ENCODE measurements at places on chromosomes 1 and 21.

GRCh38 chr1:183812686-183813569 is 8.0 kb downstream of the RGL1 start:
- DNase-seq, result no peak

- DNase-seq, result no peak
Observed at GRCh38 chr1:213017447-213018273, 2.0 kb upstream of the ANGEL2 start.

DNA sequence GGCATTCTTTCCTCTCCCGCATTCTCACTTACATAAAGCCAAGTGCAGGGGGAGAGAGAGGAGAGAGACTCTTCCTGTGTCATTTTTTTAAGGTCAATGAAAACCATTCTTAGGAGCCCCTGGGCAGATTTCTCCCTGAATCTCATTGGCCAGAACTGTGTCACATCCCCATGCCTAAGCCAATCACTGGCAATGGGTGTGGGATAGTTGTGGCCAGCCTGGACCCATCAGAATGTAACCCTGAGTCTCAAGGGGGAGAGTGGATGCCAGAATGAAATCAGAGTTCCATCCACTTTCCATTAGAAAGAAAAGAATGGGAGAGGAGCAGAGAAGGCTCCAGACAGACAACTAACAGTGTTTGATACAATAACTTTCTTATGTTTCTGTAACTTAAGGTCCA is 31.2 kb upstream of the COQ8A start:
- no peak for DNase-seq

DNA sequence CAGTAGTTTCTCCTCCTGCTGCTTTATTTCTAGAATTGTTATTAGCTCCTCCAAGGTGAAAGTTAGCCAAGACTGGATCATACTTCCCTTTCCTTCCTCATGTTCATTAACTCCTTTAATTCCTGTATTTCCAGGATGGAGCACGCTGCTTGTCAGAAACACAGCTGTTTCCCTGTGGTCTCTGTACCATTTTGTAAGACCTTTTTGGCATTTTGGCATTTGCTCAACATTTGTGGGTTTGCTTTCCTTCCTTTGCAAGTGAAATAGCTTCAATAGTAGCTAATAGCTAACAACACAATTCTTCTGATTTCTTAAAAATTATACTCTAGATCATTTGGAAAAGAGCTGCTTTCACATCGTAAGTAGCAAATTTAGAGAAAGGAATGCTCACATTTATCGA is 44.3 kb upstream of the HPDL start:
- no peak for DNase-seq

DNA sequence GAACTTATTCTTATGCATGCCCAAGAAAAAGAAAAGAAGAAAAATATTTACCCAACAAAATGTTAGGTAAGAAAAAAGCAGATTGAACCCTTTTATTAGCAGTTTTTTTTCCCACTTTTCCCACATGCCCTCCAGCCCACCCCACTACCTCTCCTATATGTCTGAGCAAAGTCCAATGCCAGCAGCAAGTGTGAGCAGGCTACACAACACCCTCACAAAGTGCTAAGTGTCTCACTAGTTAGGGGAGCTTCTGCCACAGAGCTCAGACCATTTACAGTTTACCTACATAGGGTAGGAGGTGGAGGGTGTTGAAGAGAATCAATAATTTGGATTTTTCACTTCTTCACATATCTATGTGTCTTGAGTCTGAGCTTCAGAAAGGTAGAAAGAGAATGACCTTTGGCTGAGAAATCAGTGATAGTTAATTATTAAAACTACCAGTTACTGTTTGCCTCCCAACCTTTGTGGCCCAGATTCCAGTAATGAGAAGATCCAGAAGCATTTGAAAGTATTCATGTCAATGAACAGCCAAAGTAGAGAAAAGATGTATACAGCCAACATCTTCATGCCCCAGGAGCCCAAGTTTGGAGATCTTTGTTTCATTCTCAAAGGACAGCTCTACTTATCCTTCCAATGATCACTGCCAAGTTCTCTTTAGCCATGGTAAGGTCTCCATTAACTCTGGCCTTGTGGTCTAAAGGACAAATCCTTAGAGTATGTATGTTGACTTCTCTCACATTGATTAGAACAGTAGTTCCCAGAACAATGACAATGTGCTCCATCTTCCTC is 26.2 kb downstream of the OR10J5 start:
- DNase-seq, result no peak

- DNase-seq, result no peak
Observed at GRCh38 chr1:4664606-4665005, 10.2 kb downstream of the AJAP1 start.

GRCh38 chr1:163055531-163055930 is 13.6 kb upstream of the RGS4 start:
- DNase-seq, result no peak

GRCh38 chr1:235206533-235207208 is 45.6 kb upstream of the RBM34 start:
- DNase-seq, result no peak

- DNase-seq, result no peak
Observed at GRCh38 chr1:164637461-164638375, 78.7 kb downstream of the PBX1 start.

GRCh38 chr1:200150721-200151120 is 123.2 kb downstream of the NR5A2 start:
- peak; percentile 34 for DNase-seq

GRCh38 chr1:1435106-1435903 is at the start of gene VWA1:
VWA1 (plus strand) TSS chr1:1435690; CDS start chr1:1435749, 59 bp downstream.
- peak; percentile 91 for DNase-seq

DNA sequence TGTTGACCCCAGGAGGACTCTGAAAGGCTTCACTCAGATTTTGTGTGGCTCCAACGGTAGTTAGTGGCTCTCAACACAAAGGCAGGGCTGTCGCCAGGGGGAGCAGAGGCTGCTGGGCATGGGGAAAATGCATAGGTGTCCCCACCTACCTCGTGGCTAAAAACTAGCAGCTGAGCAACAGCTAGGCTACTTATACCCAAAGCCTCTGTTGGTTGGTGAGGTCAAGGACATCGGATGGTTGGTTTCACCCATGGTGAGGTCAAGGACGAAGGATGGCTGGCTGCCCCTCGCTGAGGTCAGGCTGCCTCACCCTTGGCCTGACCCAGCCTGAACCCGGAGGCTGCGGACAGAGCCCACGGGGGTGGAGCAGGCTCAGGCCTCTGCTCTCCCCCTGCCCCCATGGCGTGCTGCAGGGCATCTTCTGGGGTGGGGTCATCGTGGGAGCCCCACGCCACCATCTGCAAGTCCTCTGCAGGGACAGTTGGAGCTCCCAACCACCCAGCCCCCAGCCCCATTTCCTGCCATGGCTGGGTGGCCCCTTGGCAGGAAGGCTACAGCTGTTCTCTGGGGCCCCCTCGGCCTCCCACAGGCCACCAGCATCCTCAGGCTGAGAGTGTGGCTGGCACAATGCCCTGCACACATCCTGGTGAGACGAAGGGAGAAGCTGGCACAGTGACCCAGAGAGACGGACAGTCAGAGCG is 8.5 kb upstream of the GNB1 start:
- DNase-seq, result peak; percentile 50

GRCh38 chr1:40588586-40588985 is 57.1 kb downstream of the ZNF684 start:
- DNase-seq, result no peak

DNA sequence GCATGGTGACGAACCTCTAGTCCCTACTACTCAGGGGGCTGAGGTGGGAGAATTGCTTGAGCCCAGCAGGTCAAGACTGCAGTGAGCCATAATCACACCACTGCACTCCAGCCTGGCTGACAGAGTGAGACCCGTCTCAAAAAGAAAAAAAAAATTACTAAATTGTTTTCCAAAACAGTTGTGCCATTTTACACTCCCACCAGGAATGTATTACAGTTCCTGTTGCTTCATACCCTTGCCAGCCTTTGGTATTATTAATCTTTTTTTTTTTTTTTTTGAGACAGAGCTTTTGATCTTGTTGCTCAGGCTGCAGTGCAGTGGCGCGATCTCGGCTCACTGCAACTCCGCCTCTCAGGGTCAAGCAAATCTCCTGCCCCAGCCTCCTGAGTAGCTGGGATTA is 55.9 kb downstream of the RPS6KA1 start:
- DNase-seq, result no peak

GRCh38 chr1:117952386-117952785 is 22.8 kb downstream of the WDR3 start:
- DNase-seq, result no peak

GRCh38 chr1:8938232-8938999 is 7.3 kb upstream of the CA6 start:
- no peak for DNase-seq

DNA sequence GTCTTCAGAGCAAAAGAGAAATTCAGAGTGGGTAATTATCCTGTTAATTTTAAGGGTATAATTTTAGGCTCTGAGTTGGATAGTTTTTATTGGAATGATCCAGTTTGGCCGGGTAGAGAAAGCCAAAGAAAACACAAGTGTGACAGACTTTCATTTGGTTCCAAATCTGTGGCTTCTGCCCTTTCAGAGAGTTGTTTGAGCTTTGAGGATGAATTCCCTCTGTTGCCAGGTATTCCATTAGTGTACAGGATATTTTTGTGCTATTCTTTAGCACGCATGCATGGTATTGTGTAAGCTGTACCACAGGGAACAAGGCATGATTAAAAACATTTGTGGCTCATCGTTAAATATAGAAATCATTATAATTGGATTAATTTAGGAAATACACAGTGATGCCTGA is 384.4 kb downstream of the ADGRL2 start:
- DNase-seq, result no peak

GRCh38 chr1:202825748-202826147 is 15.0 kb downstream of the PCAT6 start:
- no peak for DNase-seq

DNA sequence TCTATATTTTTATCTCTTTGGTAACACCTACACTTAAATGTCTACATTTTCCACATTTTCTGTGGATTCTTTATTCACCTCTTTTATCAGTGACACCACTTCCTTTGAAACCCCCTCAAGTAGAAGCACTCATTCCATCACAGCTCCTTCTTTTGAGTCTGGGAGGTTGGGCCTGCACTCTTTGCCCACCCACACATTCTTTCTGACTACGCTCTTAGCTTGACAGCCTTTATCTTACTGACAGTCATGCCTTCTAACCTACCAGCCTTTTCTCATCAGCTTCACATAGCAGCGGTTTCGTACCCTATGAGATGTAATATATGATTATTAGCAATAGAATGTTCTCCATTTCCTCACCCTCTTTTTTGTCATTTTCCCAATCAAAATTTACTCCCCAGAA is 151.9 kb downstream of the TNFSF18 start:
- DNase-seq, result no peak

GRCh38 chr1:64540265-64540791 is 70.4 kb downstream of the CACHD1 start:
- no peak for DNase-seq

- no peak for DNase-seq
Observed at GRCh38 chr1:27342391-27342777, 562 bp downstream of the SYTL1 start.

GRCh38 chr1:62450301-62450700 is 13.5 kb downstream of the USP1 start:
- no peak for DNase-seq

- no peak for DNase-seq
Observed at GRCh38 chr1:32780628-32781234, 36.4 kb downstream of the YARS1 start.

GRCh38 chr21:35460441-35460840 is 411.3 kb upstream of the RUNX1 start:
- DNase-seq, result no peak

DNA sequence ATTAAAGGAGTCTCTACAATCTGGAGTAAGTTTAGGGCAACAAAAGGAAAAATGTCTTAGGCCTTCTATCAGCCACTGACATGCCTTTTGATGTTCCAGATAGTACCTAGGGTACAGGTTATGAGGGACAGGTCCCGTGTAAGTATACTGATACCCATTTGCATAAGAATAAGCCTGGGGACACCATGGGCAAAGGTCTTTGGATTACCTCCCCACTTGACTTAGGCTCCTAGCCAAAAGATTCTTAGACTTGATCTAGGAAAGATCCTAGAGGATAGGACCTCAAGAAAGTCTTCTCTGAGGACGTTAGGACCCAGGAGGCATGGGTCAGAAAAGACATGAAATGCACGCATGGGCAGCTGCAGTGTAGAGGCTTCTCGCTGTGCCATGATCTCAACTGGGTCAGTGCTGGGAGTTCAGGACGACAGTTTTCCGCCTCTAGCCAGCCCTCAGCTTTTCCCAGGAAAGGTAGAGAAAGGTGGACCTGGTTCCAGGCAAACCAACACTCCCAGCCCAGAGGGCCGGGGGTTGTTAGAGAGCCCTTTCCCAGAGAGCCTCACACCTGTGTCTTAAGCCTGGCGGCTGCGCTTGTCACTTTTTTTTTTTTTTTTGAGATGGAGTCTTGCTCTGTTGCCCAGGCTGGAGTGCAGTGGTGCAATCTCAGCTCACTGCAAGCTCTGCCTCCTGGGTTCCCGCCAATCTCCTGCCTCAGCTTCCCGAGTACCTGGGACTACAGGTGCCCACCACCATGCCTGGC is 26.6 kb downstream of the MSTO1 start:
- no peak for DNase-seq

GRCh38 chr1:87284456-87285240 is 44.0 kb upstream of the LMO4 start:
- DNase-seq, result no peak

- DNase-seq, result no peak
Observed at GRCh38 chr1:216805233-216805632, 82.0 kb upstream of the ESRRG start.

DNA sequence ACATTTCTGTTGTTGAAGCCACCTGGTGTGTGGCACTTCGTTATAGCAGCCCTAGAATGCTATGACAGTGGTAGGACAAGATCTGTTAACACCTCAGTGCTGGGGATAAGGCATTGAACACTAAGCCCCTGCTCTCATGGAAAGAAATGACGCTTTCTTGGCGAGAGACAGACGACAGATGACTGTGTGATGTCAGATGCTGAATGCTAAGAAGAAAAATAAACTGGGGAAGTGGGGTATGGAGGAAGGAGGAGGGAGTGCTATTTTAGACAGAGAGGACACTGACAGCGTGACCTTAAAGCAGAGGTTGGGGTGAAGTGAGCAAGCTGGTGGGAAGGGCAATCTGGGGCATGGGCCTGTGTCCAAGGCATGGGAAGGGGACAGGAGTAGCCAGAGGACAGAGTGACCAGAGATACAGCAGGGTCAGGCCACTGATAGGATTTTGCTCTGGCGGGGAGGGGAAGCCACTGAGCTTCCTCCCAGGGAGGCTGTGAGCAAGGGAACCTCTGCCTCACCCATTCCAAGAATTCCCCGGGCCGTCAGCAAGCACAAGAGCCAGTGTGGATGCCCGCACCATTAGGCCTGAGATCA is 15.2 kb downstream of the DOP1B start:
- DNase-seq, result no peak

DNA sequence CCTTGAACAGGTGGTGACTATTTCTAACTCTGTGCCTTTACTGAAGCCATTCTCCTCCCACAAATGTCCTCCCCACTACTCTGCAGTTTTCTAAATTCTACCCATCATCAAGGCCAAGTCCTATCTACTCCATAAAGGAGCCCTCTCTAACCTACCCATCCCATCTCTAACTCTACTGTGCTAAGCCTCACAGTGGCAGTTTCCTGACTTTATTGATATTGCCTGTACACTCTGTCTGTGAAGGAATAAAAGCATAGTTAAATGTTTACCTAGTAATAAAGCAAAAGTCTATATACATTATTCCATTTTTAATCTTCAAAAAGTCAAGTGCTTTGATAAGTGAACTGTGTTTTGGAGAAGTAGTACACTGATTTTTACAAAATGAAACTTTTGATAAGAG is 178.4 kb upstream of the HMCN1 start:
- DNase-seq, result no peak

- DNase-seq, result no peak
Observed at GRCh38 chr21:34362136-34362444, 1.7 kb upstream of the KCNE2 start.

All from GM10248 (cell line).